ENCODE measurements at places on chromosomes 7 and 10.

GRCh38 chr10:113023017-113023416 lies 73.0 kb downstream of the TCF7L2 start:
- no peak for DNase-seq

- no peak for DNase-seq
Measured at GRCh38 chr10:124289851-124290795, 128.6 kb downstream of the OAT start.

DNA sequence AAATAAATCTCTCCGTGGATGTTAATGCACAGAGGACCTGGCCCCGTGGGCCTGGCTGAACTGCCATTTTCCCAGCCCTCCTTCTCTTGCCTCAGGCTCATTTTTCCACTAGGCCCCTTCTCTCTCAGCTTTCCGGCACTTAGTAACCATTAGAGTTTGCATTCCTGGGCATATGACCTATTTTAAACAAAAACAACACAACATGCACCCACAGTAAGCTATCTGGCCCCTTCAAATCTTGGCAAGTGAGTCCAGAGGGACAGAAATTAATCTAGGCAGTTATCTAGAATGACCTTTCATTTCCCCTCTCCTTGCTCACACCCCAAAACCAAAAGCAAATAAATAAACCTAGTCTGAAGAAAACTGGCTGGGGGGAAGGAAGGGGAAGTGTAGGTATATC lies 11.7 kb downstream of the FBXW4 start:
- no peak for DNase-seq

DNA sequence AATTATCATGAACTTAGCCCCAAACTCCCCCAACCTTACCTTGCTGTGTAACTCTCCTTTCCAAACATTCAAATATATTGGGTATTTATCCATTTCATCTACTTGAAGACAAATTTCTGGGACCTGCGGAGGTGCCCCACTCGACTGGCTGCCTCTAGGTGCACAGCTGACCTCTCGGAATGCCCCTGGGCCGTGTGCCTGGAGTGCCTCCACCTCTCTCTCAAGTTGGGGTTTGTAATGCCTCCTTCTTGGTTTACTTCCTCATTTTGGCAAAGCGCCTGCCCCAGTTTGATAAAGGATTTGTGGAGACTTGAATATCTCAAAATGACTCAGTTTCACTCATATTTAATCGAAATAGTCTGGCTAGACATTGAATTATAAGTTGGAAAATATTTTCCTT lies 16.6 kb downstream of the ZNF777 start:
- no peak for DNase-seq

DNA sequence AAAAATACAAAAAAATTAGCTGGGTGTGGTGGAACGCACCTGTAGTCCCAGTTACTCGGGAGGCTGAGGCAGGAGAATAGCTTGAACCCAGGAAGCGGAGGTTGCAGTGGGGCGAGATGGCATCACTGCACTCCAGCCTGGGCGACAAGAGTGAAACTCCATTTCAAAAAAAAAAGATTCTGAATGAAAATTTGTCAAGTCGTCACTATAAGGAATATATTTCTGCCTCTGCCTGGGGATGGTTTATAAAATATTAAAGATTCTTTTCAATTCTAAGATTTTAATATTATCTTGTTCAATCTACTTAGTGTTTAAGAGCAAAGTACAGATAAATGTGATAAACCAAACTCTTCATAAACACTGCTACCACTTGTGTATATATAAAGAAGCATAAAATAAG lies 147.3 kb downstream of the NRBF2 start:
- no peak for DNase-seq

DNA sequence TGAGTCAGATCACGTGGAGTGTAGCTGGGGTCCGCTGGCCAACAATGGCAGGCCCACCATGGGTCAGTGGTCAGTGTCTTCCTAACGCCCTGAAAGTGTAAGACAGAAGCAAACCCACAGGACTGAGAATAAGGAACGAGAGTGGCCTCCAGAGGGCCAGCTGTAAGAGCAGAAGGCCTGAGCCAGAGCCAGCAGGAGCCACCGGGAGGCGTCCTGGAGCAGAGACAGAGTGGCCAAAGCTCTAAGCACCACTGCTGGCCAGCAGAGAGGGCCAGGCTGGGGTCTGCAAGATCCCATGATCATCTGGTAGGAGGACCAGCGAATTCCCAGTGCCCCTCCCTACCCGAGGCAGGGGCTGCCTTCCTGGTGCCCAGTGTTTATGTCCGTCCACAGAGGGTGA lies 9.2 kb downstream of the CCDC201 start:
- no peak for DNase-seq

DNA sequence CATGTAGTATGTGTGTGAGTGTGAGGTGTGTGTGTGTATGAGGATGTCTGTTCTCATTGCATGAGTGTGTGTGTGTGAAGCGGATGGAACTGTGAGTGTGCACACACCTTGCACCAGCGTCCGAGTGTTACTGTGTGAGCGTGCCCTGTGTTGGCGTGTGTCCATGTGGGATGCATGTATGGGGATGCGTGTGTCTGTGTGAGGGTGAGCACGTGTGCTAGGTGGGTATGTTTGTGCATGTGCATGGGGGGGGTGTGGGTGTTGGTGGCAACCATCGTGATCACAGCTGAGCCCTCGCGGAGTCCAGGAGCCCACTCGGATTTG lies 6.4 kb downstream of the KNDC1 start:
- no peak for DNase-seq

GRCh38 chr10:61878740-61879068 lies 22.8 kb upstream of the ARID5B start:
- DNase-seq, result no peak

DNA sequence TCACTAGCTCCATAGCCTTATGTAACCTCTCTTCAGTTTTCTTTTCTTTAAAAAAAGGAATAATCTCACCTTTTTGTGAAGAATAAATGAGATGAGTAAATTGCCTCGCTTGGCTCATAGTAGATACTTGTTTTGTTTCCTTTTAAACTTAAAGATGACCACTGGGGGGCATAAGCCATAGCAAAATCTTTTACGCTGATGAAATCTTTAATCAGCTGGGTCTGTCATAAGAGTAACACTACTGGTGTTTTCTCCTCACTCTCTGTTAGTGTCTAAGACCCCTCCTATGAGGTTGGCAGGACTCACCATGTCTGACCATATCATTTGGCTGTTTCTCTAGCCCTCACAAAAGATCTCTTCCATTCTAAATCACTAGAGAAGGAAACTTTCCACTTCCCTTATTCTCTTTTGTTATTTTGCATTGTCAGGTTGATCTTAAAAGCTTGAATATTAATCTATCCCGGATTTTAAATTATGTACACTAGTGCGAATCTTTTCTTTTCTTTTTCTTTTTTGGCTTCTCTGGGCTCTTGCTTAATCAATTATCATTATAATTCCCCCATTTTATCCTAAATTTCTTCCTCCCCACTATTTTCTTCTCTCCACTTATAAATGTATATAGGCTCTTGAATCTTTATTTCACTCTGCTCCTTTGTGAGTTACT lies 12.5 kb downstream of the STAG3 start:
- no peak for DNase-seq

GRCh38 chr7:28442540-28443420 lies 30.5 kb downstream of the CREB5 start:
- DNase-seq, result no peak

DNA sequence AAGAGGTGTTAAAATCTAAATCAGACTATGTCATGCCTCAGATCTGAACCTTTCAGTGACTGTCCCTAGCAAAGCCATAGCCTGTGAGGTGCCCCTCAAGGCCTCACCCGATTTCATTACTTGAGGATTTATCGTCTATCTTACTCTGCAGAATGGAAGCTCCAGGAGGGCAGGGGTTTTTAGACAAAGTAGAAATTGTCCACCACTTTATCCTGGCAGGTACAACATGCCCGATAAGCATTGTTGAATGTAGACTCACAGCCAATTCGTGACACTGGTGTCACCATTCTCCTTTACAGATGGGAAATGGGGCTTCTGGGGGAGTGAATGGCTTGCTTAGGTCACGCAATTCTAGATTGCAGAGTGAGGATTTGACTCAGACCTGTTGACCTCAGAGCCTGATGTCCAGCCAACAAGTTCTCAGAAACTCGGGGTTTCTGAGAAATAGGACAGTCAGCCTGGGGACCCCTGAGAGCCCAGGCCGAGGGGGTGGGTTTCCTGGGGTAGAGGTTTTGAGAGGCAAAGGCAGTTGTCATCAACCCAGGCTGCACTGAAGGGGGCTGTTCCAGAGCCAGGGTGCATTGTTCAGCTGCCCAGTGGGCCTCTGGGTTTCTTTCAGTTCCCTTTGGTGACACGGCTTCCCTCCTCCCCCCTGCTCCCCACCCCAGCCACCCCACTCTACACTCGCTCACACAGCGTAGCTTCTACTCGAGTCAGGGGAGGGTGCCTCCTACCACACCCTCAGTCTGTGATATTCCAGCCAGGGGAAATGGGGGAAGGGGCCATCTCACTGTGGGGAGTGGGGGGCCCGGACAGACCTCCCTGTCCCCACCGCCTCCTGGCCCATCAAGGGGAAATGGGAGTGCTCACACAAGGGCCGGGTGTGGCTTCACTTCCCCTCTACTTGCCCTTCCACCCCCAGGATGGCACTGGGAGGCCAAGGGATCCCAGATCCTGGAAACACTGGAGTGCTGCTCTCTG lies 3.1 kb upstream of the IRF5 start:
- DNase-seq, result no peak

DNA sequence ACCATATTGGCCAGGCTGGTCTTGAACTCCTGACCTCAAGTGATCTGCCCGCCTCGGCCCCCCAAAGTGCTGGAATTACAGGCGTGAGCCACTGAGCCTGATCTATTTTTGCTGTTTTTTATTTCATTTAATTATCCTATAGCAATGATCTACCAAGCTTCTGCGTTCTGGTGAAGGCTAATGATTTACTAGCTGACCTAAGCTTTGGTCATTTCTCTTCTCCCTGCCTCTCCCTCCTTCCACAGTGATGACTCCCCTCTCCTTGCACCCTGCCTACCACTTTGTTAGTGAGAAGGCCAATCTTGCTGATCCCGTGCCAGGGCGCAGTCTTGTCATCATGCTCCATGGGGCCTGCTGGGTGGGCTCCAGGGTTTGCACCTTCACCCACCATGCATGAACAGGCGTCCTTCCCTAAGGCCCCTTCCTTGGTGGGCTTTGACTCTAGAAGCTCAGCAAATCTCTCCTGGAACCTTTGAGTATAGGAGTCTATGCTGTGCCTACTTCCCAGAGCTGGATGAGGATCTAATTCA lies 11.9 kb upstream of the ZCCHC24 start:
- DNase-seq, result no peak

GRCh38 chr7:154304740-154305700 lies 252.8 kb downstream of the DPP6 start:
- DNase-seq, result no peak
